Urinary bladder (tissue), 4 donors: ENCODE measurements at places on chromosomes 2 and 18.
A peak's percentile ranks its signal among the peaks of the same experiment; 100 is the strongest.

GRCh38 chr2:121955426-121955825, 200.0 kb downstream of the TSN start:
- no peak for DNase-seq

DNA sequence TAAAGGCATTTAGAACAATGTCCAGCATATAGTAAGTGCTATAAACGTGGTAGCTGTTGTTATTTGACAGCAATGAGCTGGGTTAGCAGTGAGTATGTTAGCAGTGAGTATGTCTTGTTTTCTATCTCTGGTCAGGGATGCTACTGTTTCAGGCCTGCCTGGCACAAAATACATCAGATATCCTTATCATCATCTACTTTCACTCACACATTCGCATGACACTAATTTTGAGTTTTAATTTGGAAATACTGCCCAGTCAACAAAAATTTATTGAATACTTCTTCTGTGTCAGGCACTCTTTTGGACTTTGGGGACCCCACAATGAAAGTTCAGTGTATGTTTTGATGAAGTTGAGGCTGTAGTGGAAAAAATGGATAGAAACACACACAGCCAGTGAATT, 401.6 kb downstream of the CLIP4 start:
- DNase-seq, result no peak

- DNase-seq, result no peak
These were observed 125.8 kb upstream of the TNP1 start for GRCh38 chr2:216985658-216986141.

- no peak for DNase-seq
These were observed 39.0 kb downstream of the HS1BP3 start for GRCh38 chr2:20611844-20612356.

- no peak for DNase-seq
These were observed 80.9 kb upstream of the SMAD7 start for GRCh38 chr18:49031511-49032188.

DNA sequence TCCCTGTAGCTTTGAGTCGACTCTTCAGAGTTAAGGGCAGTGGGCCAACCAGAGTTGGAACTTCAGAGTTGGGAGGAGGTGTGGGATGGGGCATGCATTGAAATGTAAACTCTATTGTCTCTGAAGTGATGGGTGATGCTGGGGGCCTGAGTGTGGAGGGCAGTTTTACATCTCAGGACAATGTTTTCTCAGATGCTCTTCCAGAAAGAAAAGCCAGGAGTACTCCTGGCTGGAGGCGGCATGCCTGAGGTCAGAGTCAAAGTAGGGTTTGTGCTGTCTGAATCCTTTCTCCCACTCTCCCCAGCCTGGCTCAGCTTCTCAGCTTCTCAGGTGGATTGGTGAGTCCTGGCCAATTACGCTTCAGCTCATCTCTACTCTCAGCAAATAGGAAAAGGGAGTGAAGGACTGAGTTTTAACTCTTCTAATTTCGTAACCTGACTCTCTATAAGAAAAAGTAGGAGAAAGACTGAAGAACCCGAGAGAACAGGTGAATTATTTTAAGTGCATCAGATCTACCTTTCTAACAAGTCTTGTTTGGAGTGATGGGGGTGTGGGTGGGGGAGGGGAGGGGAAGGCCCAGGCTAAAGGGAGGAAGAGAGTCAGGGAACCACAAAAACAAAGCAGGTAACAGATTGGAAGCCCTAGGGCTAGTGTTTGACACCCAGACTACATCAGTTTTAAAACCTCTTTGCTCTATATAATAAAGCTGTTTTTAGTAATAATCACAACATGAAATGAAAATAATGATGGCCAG, 107.5 kb upstream of the PELI1 start:
- DNase-seq, result no peak

DNA sequence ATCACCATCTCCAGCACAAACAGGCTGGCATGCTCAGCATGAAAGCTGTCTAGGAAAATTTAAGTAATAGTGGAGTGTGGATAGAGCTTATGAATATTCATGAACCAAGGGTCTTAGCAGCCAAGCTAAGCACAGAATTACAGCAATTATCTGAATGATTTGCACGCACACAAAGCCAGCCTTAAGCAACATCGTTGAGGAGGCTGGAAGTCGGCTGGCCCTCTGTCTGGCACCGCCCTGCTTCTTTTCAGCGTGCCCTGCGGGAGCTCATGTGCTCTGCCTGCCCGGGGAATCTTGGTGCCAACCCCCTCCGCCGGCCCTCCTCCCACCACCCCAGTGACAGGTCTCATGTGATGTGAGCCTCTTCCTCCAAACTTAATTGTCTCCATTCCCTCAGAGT, 540.1 kb downstream of the CMPK2 start:
- DNase-seq, result no peak

GRCh38 chr18:44870631-44871502, 190.2 kb downstream of the SETBP1 start:
- DNase-seq, result no peak

- no peak for DNase-seq
These were observed 59.8 kb upstream of the IL1R1 start for GRCh38 chr2:102082571-102083392.

- no peak for DNase-seq
These were observed 8.7 kb upstream of the SLC14A1 start for GRCh38 chr18:45715212-45715780.

GRCh38 chr2:209671020-209671680, 100.5 kb upstream of the UNC80 start:
- DNase-seq, result no peak

GRCh38 chr2:12493031-12493513, 223.7 kb upstream of the TRIB2 start:
- DNase-seq, result peak; percentile 15

DNA sequence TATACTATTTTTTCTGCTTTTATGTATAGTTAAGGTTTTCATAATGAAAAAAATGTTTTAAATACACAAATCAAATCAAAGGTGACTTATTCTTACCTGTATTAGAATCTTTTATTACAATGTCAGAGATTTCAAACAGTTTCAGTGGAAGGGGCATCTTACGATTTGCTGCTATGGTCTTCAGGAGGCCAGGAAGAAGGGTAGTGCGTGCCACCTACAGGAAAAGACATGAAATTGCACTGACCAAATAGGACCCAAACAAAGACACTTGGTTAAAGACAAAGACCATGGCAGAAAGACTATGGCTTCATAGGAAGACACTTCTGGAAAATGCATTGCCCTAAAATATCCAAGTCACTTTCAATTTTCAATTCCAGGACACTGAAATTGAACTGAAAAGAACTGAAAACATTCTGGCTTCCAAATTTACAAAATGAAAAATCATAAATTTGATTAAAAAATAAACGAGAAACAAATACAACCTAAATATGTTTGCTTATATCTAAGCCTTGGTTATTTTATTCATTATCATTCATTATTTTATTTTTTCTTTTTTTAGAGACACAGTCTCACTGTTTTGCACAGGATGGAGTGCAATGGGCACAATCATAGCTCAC, 42.1 kb downstream of the FARSB start:
- no peak for DNase-seq

- no peak for DNase-seq
These were observed 1.1 kb downstream of the FECH start for GRCh38 chr18:57585421-57585820.

DNA sequence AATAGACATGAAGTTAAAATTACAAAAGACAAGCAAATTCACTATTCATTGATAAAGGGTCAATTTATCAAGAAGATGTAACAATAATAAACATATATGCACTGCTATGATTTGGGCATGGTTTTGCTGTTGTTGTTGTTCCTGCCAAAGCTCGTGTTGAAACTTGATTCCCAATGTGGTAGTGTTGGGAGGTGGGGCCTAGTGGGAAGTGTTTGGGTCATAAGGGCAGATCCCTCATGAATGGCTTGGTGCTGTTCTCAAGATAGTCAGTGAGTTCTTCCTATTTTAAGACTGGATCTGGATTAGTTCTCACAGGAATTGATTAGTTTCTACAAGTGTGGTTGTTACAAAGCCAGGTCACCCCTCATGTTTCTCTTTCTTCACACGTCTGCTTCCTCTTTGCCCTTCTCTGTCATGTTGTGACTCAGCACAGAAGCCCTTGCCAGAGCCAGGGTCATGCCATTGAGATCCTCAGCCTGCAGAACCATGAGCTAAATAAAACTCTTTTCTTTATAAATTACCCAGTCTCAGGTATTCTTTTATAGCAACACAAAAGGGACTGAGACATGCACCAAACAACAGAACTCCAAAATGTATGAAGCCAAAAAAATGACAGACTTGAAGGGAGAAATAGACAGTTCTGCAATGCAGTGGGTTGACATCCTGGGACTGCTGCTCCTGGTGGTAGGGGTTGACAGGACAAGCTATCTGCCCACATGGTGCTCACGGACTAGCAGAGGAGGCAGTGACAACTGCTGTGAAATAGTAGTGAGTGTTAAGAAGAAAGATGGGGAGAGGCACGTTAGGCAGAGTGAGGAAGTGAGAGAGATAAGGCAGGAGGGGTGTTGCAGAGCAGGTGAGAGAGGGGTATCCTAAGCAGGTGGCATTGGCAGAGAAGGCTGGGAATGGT, 18.6 kb upstream of the SKA1 start:
- DNase-seq, result no peak

- DNase-seq, result no peak
These were observed 947 bp upstream of the ANKRD44 start for GRCh38 chr2:197311421-197312033.
